Germinal center (tissue), 1 donor: ENCODE measurements at places on chromosomes 5 and 9.

GRCh38 chr9:120336021-120336752 is 243.8 kb downstream of the CDK5RAP2 start:
- DNase-seq = no peak

DNA sequence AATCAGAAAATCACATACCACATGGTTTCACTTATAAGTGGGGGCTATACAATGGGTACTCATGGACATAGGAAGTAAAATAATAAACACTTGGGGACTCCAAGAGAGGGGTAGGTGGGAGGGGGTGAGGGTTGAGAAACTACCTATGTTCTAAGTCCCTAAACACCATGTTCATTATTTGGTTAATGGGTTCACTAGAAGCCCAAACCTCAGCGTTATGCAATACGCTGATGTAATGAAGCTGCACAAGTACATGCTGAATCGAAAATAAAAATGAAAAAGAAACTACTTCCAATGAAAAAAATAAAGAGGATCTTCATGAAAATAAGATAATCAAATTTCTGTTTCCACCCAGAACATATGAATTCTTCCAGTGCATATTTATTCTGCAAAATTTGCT is 208.5 kb downstream of the TMEM161B start:
- no peak for DNase-seq

DNA sequence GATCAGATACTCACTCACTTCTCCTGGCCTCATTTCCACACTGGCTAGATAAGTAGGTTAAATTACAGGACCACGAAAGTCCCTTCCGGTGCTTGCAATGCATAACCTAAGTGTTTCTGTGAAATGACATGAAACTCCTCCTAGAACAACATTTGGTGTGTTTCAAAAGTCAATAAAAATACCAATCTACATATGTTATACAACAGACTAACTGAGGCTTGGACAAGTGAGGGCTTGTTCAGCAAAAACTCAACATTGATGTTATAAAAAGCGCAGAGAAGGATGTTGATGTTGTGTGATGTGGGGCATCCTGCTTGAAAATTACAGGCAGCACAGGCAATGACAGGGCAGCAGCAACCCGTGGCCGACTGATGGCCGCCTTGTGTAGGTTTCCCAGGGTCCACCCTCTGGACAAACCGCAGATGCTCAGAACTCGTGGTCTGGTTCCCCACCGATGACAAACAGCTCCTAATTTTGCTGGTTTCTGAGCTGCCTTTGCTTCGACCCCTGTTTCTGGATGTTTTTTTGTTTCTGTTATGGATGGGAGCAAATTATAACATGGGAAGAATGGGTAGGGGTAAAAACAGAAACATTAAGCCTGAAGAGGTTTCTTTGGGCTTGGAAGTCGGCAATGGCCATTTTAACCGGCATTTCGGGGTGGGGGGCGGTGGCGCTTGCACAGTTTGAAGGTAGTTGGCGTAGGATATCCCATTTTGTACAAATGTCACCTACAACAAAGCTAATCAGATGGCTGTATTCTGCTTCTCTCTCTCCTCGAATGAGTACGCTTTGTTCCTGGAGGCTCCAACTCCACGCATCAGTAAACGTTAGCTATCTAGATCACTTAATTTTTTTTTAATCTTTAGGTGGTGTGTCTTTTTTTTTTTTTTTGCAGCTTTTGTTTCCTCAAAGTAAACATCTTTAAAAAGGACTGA is 116.1 kb downstream of the PDZD2 start:
- DNase-seq = no peak

DNA sequence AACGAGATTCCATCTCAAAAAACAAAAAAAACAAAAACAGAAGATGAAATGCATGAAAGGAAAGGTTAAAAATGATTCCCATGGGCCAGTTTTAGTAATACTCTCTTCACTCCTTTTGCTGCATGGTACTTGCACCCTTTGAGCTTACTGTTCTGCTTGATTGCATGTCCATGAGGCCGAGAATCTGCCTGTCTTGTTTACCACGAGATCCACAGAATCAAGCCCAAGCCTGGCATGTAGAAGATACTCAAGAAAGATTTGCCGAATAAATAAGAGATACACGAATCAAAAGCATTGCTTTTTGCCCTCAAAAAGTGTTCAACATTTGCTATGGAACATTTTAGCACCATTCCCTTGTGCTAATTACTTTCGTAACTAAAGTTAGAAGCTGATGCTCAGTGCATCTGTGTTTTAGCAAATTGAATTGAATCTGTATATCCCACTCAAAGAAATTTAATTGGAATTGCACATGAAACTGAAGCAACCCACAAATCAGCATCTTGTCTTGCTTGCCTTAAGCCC is 1.1 kb downstream of the FAXDC2 start:
- DNase-seq = no peak

DNA sequence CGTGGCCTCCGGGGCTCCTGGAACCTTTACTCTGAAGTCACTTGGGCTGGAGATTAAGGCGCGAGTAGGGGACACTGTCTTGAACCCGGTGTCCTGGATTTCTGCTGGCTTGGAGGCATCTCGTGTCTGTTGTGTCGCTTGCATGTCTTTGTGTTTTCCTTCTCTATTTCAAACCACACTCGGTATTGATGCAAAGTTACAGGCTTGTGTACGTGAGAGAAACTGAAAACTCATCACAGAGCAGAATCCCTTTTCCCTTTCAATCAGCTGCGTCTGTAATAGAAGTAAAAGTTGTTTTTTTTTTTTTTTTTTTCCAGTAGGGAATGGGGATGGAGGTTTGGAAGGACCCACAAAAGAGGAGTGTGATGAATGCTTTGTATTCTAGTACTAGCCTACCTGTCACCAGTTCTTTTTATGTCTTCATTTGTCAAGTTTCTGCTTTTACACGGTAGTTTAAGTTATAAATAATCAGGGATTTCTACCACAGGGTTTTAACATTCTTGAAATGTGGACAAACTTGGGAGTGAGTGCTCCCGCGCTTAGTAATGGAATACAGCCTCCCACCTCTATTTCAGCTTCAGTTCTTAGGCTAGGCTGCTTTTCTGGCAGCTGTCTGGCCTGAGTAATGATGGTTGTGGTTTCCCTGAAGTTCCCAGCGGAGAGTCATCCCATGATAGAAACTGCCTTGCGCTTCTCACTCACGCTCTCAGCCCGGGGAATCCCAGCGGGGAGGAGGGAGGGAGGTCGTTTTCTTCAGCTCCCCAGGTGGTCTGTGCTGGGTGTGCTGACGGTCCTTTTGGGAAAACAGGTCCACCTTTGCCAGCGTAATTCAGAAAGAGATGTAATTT is 763 bp downstream of the TJP2 start:
- DNase-seq = no peak

DNA sequence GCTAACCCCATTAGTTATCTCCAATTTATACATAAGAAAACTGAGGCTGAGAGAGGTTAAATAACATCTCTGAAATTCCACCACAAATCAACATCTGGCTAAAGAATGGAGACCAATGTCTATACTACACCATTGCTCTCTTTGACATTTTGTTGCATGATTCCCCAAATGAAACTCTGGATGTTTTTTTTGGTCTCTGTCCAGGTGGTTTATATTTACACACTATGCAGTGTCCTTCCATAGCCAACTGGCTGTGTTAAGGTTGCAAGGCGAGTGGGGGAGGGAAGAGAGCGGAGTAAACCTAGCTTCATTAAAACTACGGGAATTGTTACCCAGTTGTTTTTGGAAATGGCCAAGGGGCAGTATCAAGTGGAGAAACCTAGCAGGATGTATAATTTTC is 67.2 kb downstream of the KIF4B start:
- no peak for DNase-seq

DNA sequence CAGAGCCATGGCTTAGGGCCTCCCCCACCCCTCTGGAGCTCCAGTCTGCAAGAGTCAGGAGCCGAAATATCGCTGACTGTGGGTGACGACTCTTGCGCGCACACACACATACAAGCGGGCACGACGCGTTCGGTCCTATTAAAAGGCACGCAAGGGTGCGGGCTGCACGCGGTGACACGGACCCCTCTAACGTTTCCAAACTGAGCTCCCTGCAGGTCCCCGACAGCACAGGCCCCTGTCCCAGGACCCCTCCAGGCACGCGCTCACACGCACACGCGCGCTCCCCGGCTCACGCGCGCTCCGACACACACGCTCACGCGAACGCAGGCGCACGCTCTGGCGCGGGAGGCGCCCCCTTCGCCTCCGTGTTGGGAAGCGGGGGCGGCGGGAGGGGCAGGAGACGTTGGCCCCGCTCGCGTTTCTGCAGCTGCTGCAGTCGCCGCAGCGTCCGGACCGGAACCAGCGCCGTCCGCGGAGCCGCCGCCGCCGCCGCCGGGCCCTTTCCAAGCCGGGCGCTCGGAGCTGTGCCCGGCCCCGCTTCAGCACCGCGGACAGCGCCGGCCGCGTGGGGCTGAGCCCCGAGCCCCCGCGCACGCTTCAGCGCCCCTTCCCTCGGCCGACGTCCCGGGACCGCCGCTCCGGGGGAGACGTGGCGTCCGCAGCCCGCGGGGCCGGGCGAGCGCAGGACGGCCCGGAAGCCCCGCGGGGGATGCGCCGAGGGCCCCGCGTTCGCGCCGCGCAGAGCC is at the start of gene GRIN1:
GRIN1 (plus strand) TSS at position 433 of the 746 bp plus-strand sequence. CDS start 333 bp downstream, outside the sequence.
- peak; percentile 55 for DNase-seq

- DNase-seq = no peak
Observed at GRCh38 chr9:114718801-114719221, 36.8 kb upstream of the TEX48 start.

DNA sequence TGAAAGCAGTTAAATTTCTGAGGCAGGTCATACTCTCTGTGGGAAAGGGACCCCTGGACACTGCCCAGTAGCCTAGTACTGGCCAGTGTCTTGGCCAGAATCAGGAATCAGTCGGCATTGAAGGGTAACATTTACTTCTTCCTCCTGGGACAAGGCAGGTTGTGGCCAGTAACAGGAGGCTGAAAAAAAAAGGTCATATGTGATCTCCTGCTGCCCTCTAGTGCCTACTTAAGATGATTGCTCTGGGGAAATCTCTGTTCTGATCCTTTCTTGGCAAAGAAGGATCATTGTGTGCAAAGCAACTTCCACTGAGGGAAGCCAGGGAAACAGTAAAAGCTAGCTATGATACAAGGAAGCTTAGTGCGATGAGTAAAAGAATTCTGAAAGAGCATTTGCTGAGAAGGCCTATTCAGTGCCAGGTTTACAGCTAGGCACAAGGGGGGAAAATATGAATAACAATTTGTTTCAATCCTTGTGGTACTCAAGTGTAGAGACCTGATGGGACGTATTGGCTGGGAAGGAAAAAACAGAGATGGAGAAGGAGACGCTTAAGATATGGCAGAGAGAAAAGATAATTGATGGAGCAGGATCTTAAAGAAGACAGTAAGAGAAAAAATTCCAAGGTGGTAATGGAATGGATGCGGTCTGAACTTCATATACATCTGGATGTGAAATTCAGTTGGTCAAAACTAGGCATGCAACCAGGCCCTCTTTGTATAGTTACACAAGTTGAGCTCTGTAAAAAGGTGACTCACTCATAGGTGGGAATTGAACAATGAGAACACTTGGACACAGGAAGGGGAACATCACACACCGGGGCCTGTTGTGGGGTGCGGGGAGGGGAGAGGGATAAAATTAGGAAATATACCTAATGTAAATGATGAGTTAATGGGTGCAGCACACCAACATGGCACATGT is 25.8 kb upstream of the TRIM32 start:
- DNase-seq = peak; percentile 40

DNA sequence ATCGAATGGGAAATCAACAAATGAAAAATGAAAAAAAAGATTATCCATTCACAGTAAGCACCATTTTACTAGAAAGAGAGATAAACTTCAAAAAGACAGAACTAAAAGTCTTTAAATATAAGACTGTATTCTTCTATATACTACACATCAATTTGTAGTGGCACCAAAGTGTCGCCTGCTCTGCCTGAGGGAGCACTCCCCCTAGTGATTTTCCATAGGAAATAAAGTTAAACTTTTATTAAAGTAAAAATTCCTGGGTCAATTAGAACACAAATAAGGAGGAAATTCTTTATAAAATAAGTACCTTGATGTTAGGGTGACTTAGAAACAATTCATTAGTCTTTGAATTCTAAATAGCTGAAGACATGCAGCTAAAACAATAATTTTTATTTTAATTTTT is 9.7 kb downstream of the RAD1 start:
- DNase-seq = no peak

DNA sequence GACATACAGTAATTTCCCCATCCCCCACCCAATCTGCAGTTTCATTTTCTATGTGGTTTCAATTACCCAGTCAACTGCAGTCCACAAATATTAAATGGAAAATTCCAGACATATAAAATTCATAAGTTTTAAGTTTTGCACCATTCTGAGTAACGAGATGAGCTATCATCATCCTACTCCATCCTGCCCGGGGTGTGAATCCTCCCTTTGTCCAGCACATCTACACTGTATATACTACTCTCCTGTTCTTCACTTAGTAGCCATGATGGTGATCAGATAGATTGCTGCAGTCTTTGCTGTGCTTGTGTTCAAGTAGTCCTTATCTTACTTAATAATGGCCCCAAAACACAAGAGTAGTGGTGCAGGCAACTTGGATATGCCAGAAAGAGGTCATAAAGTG is 11.3 kb downstream of the OXCT1 start:
- no peak for DNase-seq

DNA sequence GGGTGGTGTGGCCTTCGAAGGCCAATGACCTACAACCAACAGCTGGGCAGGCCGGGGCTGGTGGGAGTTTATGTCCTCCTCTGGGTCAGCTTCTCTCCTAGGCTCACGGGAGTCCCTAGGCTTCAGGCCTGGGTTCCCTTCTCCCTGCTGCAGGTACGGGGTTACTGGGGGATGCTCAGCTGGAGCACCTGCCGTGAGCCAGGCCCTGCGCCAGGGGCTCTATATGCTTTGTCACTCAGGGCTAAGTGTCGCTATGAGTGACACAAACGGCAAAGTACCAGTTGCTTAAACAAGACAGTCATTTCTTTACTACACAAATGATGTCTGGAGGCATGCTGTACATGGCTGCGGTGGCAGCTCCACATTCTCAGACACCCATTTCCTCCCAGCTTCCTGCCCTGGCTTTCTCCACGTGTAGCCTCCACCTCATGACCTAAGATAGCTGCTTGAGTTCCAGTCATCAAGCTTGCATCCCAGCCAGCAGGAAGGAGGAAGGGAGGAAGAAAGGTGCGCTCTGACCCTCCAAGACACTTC is 22.5 kb upstream of the NINJ1 start:
- no peak for DNase-seq

- no peak for DNase-seq
Observed at GRCh38 chr5:115749016-115749415, 67.4 kb downstream of the CDO1 start.

GRCh38 chr5:57937501-57938173 is 455.0 kb upstream of the ACTBL2 start:
- DNase-seq = no peak

DNA sequence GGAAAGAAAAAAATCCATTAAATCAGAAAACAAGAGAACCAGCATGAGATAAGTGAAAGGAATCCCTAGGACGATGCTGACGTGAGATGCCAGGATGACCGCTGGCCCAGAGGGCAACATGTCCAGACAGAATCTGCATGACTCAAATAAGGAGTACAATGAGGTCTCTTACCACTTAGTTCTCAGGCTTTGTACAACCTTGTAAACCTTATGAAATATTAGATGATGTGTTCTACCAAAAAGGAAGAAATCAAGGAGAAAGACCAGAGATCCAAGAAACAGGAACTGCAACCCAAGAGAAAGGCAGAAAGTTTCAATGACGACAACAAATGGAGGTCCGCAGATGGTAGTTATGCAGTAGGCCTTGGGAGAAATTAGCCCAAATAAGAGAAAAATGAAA is 2.8 kb upstream of the GPR150 start:
- no peak for DNase-seq
